Anterior cingulate cortex (tissue), 58 donors: ENCODE measurements at places on chromosomes 1 and 21.

DNA sequence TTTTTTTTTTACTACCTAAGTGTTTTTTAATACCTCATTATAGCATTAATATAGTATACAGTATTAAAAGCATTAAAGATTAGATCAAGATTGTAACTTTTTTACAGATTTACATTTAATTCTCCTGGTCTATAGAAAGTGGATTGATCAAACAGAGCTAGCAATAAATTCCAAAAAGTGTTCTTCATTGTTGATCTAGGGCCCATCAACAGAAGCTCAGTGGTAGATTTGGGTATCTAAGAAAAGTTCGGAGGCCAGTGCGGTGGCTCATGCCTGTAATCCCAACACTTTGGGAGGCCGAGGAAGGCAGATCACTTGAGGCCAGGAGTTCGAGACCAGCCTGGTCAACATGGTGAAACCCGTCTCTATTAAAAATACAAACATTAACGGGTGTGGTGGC lies 12.5 kb downstream of the NUP210L start:
- no peak for DNase-seq

- DNase-seq = no peak
Observed at GRCh38 chr1:162079030-162079429, 9.5 kb downstream of the NOS1AP start.

DNA sequence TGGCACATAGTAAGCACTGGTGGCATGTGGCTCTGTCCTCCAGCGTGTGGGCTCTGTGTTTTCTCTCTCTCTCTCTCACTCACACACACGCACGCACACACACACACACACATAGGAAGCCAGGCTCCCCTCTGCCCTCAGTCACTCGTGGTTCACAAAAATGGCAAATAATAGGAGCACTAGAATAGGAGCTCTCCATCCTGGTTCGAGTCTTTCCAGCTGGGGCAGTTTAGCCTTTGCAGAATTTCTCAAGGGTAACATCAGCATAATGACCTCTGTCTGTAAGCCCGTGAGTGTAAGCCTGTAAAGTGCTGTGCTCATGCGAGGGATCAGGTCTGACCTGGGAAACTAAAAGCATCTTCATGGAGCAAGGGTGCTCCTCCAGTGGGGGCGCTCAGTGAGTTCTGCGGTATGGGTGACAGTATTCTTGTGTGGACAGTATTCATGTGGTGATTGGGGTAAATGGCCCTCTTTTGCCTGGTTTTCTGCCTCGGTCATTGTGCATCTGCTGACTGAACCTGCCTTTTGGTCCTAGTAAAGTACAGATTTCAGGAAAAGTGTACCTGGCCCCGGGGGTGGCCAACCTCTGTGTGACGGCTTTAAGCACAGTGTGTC lies 842 bp upstream of the ZC3H12A start:
- DNase-seq = no peak

GRCh38 chr21:45370575-45370974 lies 34.4 kb upstream of the COL18A1 start:
- DNase-seq = no peak
